ENCODE measurements at places on chromosomes 7 and 10.

- no peak for DNase-seq
Measured at GRCh38 chr10:45371560-45371959, 2.5 kb upstream of the ALOX5 start.

DNA sequence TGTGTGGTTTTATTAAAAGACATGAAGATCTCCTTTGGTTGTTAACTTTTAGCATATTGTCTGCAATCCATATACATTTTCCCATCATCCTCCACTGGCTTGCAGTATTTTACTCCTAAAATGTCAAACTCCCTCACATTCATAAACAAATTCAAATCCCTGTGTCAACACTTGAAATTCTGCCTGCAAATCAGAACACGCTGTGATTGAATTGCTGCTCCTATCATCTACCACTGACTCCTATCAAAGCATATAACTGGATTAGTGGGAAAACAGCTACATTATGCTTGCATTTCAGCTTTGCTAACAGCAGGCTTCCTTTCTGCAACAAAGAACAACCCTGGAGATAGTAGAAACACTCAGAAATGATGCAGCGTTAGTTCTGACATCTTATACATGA is 281.8 kb upstream of the HGF start:
- DNase-seq: no peak

- DNase-seq: no peak
Measured at GRCh38 chr10:59255463-59255862, 79.0 kb downstream of the PHYHIPL start.

GRCh38 chr7:139567647-139568345 is 44.3 kb downstream of the CLEC2L start:
- no peak for DNase-seq

DNA sequence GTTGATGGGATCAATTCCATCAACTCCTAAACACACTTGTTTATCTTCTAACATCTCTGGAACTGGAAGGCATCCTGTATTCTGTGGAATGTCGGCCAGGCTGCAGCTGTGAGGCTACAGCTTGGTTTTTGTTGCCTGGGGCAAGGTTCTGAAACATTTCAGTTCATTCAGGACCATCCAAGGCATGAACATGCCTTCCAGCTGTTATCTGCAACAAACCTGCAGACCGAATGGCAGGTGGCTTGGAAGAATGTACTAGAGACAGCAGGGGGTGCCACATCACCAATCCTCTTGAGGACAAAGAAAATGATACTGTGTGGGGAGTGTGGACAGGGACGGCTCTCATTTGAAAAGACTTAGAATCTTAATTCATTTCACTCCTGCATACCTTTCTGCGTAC is 12.4 kb downstream of the PAPOLB start:
- peak; percentile 50 for DNase-seq

DNA sequence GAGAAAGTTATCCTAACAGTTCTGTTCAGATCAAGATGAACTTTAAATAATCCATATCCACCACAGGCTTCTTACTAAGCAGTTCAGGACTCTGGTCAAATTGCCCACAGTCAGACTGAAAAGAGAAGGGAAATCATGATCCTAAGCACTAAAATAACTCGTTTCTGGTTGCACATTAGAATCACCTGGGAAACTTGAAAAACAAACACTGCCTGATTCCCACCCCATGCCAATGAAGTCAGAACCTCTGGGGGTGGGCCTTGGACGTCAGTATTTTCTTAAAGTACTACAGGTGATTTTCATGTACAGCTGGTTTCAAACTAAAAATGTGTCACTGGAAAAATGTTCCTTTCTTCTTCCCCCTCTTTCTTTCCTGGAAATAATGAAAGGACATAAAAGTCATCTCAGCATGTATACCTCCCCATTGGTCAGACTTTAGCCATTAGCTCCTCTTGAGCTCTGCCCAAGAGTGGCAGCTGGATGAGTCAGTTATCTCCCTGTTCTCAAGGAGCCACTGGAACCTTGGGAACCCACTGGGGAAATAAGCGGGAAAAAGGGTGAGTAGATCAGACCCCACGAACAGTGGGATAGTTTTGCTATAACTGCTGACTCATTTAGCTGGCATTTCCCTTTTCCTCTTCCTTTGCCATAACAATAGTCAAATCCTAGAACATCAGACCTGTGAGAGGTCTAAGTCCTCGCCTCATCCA is 75.3 kb upstream of the IL6 start:
- no peak for DNase-seq

GRCh38 chr7:110889335-110889734 is 201.6 kb upstream of the LRRN3 start:
- DNase-seq: no peak

DNA sequence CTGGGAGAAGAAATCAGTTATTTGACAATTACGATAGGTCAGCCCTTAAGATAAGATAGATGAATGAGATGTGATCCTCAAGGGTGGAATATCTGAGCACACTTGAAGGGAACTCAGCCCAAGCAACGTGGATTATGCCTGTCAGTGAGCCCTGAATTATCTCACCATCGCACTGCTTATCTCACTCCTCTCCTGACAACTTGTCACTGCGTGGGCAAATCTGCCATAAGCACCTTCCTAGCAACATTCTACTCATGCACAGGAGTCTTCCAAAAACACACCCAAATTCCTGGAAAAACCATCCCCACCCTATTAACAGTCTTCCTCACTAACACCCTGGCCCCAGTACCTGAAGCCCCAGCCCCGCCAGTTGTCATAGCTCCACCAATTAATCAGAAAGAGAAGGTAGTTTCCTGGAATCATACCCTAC is 46.5 kb upstream of the IL6 start:
- DNase-seq: no peak

DNA sequence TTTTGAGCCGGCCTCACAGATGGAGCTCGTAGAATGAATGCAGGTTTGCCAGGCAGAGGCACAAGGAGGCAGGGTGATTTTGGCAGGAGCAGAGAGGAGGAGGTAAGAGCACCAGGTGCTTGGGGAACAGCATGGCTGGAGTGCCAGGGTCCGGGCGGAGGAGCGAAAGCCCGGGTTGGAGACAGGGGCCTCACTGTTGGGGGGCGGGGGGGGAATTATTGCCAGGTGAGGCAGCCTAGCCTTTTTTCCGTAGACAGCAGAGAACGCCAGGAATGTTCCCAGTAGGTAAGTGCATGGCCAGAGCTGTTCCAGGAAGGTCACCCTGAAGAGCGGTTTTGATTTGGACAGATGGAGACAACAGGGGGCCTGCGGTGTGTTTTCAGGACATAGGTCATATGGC is 9.5 kb downstream of the SRRM3 start:
- no peak for DNase-seq

GRCh38 chr10:10164848-10165247 is 852.8 kb upstream of the CELF2 start:
- DNase-seq: no peak

Data from substantia nigra (tissue), 51 donors.